ENCODE measurements at places on chromosomes 5 and 9.

DNA sequence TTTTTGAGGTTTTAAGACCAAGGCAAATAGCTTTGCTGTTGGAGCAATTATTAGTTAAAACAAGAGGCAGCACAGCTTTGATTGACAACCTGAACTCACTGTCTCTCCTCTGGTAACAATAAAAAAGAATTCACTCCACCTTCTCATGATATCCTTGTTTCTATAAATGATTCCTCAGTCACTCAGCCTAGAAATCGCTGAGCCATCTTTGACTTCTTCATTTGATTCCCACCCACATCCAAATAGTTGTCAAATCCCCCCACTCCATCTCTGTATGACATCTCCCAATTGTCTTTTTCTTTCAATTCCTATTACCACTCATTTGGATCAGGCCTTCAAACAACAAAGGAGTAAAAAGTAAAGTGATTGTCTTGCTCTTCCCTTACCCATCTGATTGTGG lies 266.4 kb downstream of the MCTP1 start:
- DNase-seq, result no peak

DNA sequence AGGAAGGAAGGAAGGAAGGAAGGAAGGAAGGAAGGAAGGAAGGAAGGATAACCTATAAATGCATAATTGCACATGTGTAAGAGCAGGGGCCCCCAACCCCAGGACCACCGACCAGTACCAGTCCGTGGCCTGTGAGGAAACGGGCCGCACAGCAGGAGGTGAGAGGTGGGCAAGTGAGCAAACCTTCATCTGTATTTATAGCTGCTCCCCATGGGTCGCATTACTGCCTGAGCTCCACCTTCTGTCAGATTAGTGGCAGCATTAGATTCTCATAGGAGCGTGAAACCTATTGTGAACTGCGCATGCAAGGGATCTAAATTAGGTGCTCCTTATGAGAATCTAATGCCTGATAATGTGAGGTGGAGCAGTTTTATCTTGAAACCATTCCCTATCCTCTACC lies 66.1 kb downstream of the SH3RF2 start:
- DNase-seq, result no peak

DNA sequence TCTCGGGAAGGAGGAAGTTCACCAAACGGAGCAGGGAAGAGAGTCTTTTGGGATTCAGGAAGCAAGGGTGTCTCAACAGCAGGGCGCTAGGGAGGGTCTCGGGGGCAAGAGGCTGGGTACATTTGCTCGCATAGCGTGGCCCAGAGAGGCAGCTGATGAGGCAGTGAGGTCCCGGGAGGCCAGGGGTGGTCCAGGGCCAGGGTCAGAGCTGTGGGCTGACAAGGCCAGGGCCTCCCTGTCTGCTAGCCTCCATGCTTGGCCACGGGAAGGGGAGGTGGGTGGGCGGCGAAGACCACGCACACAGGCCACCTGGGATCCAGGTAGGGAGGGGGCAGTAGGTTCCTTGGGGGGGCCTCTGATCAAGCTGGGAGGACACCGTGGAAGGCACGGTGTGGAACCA lies 6.0 kb downstream of the NDOR1 start:
- DNase-seq, result no peak

GRCh38 chr5:69152731-69153130 lies 14.2 kb upstream of the CCNB1 start:
- no peak for DNase-seq

GRCh38 chr5:158264264-158264663 lies 405.3 kb upstream of the CLINT1 start:
- DNase-seq, result no peak

Measured in C1 segment of cervical spinal cord (tissue), 14 donors.